ENCODE measurements at places on chromosomes 12 and 14.

DNA sequence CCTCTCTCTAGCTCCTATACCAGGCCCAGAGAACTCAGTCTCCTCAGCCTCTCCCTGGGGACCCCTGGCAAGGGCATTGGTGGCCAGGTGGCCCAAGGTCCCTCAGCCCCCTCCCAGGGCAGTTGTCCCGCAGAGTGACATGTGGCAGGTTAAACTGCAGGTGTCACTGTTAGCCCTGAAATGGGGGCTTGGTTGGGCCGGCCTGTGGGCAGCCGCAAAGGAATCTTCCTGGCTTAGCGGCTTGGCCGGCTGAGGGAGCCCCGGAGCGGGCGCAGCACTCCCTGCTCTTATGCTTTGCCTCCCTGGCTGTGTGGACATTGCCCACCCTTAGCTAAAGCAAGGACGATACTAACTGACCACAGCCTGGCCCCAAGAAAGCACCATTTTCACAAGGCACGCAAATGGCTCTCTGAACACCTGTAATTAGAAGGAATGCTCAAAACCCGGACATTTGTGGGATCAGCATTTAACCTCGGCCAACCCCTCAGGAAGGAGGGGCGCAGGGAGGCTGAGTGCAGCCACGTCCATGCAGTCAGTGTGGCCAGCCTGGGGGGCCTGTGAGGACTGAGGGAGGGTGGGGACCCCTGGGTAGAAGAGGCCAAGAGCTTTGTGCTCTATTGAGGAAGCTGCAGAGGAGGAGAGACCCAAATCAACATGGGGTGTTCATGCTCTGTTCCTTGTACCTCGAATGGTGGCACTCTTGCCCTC lies 82.2 kb downstream of the PAPOLA start:
- no peak for DNase-seq

DNA sequence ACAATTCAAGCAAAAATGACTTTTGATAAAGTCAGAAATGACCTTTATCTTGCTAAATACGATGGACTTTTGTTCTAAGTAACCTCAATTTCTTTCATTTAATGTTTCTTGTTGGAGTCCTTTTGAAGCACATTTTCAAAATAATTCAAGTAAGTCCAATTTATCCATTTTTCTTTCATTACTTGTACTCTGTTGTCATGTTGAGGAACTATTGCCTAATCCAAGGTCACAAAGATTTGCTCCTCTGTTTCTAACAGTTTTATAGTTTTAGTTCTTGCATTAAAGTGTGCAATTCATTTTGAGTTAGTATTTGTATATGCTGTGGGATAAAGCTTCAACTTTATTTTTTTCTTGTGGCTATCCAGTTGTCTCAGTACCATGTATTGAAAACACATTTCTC lies 66.7 kb downstream of the CCER1 start:
- DNase-seq, result no peak

DNA sequence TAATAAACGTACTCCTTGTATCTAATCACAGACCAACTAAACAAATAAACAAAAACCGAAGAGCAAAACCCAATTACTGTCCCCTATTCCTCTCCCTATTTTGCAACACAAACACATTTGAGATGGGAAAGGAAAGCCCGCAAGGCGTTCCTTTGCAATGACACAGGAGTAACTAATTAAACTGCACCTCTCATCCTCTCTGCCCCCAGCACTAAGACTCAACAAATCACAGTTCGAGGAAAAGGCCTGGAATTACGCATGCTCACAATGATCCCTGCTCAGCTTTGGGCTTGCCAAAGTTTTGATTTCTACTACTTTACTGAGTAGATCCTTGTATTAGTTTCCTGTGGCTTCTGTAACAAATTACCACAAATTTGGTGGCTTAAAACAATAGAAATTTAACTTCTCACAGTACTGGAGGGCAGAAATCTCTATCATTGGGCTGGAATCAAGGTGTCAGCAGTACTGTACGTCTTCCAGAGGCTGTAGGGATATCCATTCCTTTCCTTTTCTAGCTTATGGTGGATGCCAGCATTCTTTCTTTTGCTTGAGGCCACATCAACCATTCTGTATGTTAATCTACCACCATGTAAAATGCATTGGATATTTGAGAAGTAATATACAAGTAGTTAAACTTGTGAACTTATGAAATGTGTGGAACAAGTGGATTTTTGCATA lies 123.0 kb downstream of the NAV3 start:
- DNase-seq, result no peak

DNA sequence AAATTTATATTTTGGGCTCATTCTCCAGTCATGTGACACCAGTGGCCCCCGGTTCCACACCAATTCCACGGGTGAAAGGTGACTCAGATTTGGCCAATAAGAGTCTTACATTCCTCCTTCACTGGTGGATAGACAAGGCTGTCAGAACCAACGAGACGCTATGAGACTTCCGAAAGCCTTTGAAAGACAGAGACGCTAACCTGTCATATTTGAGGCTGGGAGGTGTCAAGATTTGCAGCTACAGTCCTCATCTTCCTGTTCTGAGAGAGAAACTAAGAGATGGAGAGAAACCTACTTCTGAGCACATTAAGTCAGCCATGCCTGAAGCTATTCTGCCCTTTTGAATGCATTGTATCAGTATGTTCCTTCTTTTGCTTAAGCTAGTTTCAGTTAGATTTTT lies 171.2 kb downstream of the FLRT2 start:
- DNase-seq, result no peak

- DNase-seq, result peak; percentile 90
Measured at GRCh38 chr12:30754750-30755394, at the start of gene CAPRIN2. Gene CAPRIN2 (minus strand): TSS chr12:30754951. CDS start chr12:30753520, 1,431 bp downstream.

DNA sequence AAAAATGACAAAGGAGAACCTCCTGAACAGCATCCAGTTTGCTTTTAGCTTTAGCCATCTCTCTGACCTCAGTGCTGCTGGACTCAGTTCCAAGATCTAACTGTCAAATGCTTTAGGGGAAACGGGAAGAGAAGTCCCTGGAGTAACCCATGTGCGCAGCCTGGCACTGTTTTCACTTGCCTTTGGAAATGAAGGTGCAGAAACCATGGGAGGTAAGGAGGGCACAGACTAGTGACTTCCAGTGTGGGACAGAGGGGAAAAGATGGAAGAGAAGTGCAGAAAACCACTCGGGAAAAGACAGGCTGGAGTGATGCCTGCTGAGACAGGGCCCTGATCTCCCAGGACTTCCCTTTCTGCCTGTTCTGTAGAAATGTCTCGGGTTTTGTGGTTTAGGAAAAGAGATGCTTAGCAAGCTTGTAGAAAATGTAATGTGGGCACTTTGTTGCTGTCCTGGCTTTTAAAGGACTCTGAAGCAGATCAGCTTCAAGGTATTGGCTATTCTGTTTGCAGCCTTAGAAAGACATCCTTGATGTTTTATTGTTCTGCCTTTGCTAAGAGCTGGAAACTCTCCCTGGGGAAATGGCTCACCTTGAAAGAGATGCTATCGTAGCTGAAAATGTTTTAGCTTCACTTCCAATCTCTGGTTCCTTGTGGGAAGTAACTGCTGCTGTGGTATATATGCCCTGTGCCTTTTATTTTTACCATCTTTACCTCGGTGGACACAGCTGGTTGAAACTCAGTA lies 124.6 kb upstream of the HIF1A start:
- DNase-seq, result no peak

GRCh38 chr14:97798176-97798575 lies 1001.0 kb downstream of the VRK1 start:
- no peak for DNase-seq

- no peak for DNase-seq
Measured at GRCh38 chr12:12648951-12649650, 37.4 kb downstream of the CREBL2 start.

DNA sequence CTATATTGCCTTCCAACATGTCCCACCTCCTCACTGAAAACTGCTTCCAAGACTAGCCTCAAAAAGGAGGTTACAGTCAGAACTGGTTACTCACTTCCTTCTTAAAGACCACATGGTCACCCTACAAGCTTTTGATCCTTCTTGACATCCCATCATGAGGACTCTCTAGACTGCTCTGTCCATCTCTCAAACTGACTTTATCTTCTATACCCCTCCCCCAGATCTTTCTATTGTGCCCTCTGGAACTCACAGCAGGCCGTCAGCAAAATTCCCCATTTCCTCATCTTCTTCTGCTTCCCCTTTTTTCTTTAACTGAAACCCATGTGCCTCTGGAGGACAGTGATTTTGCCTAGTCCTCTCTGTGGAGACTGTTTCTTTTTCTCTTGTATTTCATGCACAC lies 18.1 kb upstream of the IGF1 start:
- DNase-seq, result no peak

DNA sequence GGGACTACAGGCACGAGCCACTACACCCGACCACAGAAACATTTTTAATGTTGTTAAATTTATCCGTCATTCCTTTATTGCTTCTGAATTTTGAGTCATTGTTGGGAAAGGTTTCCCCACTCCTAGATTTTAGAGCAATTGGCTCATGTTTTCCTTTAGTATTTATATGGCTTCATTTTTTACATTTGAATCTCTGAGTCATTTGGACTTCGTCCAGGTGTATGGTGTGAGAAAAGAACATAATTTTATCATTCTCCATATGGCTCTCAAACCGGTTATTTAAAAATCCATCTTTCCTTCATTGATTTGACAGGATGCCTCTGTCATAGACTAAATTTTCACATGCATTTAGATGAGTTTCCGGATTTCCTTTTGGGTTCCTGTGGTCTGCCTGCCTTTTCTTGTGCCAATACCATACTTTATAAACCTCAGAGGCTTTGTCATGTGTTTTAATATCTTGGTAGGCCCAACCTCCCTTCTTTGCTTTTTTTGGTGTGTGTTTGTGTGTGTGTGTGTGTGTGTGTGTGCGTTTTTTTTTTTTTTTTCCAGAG lies 30.9 kb downstream of the LRTM2 start:
- no peak for DNase-seq

DNA sequence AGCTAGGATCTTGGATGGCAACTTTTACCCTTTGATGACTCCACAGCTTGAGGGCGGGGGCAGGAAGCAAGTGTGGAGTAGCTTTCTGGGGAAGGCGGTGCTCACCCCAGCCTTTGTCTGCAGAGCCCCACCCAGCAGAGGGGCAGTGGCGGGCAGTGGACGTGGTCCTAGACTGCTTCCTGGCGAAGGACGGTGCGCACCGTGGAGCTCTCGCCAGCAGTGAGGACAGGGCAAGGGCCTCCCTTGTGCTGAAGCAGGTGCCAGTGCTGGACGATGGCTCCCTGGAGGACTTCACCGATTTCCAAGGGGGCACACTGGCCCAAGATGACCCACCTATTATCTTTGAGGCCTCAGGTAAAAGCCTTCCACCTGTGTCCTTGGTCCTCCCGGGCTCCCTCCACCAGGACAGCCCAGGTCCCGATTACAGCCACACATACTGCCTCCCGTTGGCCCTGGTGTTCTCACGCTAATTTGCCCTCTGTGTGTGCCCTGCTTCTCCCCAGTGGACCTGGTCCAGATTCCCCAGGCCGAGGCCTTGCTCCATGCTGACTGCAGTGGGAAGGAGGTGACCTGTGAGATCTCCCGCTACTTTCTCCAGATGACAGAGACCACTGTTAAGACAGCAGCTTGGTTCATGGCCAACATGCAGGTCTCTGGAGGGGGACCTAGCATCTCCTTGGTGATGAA lies 1.2 kb downstream of the TAPBPL start:
- DNase-seq, result no peak

DNA sequence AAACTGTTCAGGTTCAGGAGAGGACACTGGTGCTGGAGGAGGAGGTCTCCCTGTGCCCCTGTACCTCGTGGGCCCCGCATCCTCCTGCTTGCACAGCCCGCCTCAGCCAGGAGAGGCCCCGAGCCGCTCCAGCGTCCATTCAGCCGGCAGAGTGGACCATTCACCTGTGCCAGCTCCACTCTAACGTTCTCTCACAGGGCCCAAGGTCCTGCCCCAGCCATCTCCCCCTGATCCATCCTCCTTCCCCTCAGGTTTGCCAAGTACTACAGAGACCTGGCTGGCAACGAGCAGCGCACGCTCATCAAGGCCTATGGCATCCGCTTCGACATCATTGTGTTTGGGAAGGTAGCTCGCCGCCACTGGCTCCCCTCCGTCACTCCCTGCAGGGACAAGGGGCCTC lies 22.2 kb downstream of the P2RX4 start:
- DNase-seq, result no peak

GRCh38 chr12:121801595-121802484 lies 2.0 kb upstream of the SETD1B start:
- no peak for DNase-seq
